ENCODE measurements at places on chromosomes 11 and 22.

DNA sequence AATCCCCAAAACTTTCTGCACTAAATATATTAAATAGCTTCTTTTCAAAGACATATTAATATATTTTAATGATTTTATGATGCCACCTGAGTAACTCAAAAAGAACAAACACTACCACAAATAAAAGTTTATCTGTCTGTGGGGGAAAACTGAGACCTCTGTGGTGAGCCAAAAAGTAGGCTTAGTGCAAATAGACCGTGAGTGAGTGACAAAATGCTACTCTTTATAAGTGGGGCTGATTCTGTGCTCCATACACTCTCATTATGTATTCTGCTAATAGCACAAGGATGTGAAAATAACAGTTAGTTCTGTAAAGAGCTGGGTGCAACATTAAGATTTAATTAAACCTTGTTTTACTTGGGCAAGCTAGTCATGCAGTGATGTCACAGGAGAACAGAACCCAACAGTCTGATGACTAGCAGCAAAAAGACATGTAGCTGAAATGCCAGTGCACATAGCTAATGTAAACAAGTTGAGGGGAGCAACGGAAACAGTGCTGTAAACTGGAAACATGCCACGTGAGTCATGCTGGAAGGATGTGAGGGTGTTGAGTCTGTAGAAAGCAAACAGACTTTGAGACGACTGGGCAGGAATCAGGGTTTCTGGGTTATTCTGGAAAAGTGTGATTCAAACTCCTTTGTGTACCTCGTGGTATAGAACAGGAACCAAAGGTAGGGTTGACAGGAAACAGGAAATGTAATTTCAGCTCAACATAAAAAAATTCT lies 1130.4 kb downstream of the LRRC4C start:
- no peak for DNase-seq

DNA sequence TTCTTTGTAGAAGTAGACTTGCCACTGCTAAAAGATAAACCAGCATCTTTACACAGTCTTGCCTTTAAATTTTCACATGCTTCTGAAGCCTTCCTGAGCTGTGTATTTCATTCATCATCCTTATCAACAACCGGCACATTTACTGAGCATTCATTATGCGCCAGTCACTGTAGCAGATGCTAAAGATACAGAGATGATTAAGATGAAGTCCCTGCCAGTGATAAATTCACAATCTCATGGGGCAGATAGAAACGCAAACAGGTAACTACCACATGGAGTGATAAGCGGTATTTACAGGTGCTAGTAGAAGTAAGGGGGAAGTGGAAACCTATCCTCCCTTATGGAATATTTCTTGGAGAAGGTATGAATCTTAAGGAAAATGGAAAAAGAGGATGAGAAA lies 67.2 kb downstream of the PRCP start:
- no peak for DNase-seq

DNA sequence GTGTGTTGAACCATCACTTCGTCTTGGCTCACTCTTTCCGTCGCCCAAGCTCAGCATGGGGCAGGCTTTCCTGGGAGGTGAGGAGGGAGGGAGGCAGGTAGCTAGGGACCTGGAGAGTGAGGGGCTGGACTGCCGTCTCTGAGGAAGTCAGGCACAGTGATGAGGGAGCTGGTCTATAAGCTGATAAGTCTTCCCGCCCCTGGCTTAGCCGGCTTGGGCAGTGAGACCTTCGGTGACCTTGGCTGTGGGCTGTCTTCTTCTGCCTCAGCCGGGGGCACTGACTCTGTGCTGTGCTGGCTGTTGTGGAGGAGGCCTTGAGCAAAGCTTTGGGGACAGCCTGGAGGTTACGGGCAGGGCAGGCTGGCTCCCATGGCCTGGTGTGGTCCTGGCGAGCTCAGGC lies 18.7 kb downstream of the GNAZ start:
- DNase-seq: no peak

- DNase-seq: no peak
Observed at GRCh38 chr22:38110863-38111852, 674 bp upstream of the BAIAP2L2 start.

GRCh38 chr11:70456921-70457532 lies 58.7 kb downstream of the CTTN start:
- no peak for DNase-seq

GRCh38 chr11:59254286-59254685 lies 41.6 kb upstream of the MPEG1 start:
- no peak for DNase-seq

DNA sequence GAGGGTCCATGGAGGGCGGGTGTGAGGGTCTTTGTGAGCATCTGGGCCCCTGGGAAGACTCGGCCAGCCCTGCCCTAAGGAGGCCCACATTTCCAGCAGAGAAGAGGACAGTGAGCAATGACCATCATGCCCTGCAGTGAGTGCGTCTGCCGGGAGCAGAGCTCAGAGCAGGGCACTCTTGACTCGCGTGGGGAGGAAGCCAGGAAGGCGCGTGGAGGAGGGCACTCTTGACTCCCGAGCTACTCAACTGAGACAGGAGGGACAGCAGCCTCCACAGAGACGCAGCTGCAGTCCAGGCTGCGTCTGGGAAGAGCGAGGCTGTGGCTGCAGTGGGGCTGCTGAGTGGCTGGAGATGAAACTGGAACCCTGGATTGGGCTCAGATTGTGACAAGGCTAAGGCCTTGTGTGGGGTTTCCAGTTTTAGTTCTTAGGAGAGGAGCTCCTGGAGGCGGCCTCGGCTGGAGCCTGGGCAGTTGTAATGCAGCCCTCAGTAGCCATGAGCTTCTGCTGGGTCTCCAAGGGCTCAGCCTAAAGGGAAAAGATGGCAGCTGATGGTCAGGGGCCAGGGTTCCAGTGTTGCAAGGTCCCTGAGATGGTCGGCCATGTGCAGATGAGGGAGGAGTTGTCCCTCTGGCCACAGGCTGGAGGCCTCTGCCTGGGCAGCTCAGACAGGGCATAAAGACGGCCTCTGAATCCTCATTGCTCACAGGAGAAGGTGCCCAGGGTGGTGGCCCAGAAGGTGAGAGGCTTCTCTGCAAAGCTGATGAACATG lies 264.7 kb upstream of the B3GAT1 start:
- DNase-seq: no peak

- DNase-seq: no peak
Observed at GRCh38 chr11:66022401-66023185, 3.7 kb downstream of the CATSPER1 start.

DNA sequence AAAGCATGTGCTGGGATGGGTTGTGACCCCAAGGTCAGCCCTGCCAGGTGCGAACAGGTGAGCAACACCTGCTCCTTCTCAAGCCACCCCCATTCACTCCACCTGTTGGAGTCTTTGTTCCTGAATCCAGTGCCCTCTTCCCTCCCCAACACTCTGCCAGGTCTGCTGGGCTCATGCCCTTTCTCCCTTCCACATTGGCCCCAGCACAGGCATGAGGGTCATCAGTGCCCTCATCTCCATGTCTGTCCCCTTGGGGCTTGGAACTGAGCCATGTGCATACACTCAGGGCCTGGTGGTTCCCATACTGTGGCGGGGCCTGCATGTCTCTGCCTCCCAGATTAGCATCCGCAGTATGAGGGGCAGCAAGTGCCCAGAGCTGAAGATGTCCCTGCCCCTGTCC lies 19.1 kb downstream of the RFPL2 start:
- no peak for DNase-seq

GRCh38 chr11:115958089-115959000 lies 454.1 kb upstream of the CADM1 start:
- no peak for DNase-seq

- no peak for DNase-seq
Observed at GRCh38 chr11:17161515-17161914, 46.3 kb downstream of the PIK3C2A start.

DNA sequence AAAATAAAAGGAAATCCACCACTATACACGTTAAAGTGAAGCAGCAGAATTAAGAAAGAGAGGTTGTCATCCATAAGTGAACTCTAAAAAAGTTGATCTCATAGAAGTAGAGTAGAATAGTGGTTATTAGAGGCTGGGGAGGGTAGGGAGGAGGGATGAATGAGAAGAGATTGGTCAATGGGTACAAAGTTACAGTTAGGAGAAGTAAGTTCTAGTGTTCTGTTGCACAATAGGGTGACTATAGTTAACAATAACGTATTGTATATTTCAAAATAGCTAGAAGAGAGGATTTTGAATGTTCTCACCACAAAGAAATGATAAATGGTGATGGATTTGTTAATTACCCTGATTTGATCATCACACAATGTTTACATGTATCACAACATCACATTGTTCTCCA lies 72.0 kb downstream of the CD82 start:
- no peak for DNase-seq

DNA sequence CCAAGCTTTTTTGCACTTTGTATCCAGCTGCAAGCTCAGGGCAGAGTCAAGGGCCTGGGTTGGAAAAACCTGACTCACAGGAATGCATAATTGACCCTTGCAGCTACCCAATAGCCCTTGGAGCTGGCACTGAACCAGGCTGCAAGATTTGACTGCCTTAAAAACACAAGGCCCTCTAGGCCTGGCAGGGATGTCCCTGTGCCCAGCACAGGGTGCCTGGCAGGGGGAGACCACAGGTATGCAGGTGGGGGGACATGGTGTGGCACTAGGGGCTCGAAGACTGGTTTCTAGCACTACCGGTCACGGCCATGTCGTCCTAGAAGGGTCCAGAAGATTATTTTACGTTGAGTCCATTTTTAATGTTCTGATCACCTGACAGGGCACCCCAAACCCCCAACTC lies 30.2 kb downstream of the SBF1 start:
- no peak for DNase-seq

DNA sequence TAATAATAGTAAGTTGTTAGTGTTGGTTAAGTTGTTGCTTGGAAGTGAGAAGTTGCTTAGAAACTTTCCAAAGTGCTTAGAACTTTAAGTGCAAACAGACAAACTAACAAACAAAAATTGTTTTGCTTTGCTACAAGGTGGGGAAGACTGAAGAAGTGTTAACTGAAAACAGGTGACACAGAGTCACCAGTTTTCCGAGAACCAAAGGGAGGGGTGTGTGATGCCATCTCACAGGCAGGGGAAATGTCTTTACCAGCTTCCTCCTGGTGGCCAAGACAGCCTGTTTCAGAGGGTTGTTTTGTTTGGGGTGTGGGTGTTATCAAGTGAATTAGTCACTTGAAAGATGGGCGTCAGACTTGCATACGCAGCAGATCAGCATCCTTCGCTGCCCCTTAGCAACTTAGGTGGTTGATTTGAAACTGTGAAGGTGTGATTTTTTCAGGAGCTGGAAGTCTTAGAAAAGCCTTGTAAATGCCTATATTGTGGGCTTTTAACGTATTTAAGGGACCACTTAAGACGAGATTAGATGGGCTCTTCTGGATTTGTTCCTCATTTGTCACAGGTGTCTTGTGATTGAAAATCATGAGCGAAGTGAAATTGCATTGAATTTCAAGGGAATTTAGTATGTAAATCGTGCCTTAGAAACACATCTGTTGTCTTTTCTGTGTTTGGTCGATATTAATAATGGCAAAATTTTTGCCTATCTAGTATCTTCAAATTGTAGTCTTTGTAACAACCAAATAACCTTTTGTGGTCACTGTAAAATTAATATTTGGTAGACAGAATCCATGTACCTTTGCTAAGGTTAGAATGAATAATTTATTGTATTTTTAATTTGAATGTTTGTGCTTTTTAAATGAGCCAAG lies 2.7 kb downstream of the NEAT1 start:
- no peak for DNase-seq

- peak; percentile 82 for DNase-seq
Observed at GRCh38 chr22:28772633-28773460, at the start of gene CCDC117. CCDC117 (plus strand) TSS chr22:28772695; CDS start chr22:28772850, 155 bp downstream.

- no peak for DNase-seq
Observed at GRCh38 chr11:96694338-96694737, 304.5 kb downstream of the JRKL start.

DNA sequence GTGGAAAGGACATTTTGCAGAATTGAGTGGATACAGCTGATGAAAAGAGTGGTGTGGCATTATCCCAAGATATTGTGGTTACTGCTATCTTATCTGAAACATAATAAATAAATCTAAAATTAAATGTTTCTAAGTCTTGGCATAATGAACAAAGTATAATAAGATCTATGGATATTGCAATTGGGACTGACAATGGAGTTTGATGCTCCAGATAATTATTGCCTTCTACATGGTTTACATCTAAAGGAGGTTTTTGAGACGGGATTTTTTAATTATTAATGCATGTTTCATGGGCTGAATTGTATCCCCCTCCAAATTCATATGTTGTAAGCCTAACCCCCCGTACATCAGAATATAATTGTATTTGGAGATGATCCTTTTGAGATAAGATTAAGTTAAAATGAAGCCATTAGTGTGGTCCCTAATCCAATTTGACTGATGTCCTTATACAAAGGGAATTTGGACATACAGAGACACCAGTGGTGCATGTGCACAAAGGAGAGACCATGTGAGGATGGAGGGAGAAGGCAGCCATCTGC lies 198.5 kb downstream of the MSANTD4 start:
- no peak for DNase-seq

DNA sequence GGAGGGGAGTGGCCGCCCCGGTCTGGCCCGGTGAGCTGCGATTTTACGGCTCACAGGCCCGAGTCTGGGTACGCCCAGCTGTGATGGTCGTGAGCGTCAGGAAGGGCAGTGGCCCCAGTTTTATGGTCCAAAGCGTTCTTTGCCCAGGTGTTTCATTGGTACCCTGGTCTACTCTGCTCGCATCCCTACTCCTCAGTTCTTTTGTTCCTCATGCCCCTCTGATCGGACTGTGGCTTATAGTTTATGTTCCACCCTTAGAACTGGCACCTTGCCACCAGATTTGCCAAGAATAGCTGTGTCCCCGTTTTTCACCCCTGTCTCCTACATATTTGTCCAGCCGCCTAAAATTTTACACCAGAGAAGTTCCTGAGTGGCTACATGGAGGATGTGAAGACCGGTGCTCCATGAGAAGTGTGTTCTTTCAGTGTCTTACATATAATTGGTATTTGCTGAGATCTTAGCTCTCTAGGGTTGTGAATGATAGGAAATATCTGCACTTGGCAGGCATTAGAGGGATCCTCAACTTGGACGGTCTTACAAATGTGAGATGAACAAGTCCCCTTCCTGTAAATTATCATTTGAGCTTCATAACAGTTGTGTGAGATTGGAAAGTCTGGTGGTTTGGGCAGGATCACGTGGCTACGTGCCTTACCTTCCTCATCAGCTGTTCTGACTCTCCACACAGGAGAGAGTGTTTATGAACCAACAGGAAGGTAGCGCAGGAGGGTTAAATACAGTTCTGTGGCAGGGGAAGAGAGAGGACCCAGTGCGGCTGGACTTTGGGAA lies 1.1 kb downstream of the PANX1 start:
- no peak for DNase-seq

DNA sequence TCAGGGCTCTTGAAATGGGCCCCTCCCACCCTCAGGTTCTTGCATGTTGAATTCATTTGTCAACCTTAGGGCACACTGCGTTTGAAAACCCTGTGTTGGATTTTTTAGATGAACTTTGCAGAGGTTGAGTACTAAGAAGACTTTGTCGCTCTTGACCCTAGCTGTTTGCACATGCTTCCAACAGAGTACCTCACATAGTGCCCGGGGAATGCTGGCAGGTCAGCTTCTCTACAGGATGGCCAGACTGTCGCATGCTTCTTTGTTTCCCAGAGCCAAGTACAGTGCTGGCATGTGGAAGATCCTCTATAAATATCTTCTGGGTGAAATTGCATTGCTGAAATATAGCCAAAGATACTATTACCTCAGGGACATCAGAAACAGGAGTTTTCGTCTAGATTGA lies 59.9 kb downstream of the FAT3 start:
- no peak for DNase-seq
